ENCODE measurements at places on chromosomes 12 and 14.

GRCh38 chr12:94663702-94664101, 13.3 kb upstream of the TMCC3 start:
- DNase-seq = no peak

DNA sequence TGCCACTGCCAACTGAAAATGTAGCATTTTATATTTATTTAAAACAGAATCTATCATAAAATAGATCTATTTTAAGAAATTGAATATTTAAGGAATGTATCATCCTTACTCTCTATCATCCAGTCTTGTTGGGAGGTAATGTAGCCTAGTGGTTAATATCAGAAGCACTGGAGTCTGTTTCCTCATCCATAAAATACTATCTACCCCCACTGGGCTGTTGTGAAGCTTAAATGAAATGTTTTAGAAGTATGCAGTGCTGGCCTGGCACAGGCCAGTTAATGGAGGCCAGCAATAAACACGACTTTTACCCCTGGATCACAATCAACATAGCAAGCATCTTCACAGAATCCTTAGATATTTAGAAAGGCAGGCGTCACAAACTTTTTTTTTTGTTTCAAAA, 188.0 kb downstream of the CAND1 start:
- no peak for DNase-seq

GRCh38 chr12:64724201-64724745, 34.9 kb downstream of the GNS start:
- no peak for DNase-seq

DNA sequence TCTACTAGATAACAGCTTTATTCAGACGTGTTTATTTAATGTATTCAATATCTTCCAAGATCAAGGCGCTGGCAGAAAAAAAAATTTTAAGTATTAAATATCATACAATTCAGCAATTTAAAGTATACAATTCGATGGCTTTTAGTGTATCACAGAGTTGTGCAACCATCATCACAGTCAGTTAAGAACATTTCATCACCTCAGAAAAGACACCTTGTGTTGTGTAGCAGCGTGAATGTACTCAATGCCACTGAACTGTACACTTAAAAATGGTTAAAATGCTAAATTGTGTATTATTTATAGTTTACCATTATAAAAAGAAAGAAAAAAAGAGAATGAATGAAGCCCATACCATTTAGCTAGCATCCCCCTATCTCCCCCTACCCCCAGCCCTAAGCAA, 96.4 kb downstream of the RIN3 start:
- no peak for DNase-seq

GRCh38 chr12:111869671-111870070, 27.6 kb downstream of the MAPKAPK5 start:
- DNase-seq = no peak

DNA sequence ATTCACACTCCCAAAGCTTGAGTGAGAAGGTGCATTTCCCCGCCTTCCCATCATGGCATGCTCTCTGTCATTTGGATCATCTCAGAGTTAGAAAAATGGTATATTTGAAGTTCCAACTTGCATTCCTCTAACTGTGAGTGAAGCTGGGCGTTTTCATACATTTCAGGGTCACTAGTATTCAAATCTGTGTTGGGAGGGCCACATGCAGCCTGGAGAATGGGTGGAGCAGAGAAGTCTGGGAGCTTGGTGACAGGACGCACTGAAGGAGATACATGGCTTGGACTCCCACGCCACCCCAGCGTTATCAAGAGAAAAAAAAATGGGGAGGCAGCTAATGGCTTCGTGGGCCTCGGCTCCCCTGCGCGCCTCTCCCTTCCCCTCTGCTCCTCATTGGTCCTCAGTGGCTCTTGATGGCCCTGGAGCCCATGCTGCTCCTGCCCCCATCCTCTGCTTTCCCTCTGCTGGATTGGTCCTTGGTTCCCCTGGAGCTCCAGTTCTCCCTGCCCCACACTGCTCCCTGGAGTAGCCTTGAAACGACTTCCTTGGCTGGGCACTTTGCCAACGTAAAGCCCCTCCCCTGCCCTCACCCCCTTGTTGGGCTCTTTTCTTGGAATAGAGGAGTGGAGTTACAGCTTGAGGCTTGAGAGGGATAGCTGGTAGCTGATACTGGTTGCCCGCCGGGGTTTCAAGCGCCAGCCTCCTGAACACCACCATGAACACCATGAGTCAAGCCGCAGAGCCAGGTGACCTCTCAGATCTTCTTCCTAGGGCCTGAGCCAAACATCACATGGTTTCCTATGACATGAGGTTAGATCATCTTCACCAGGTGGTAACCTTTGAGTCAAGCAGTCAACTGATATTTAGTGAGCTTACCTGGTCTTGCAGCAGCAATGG, 139.6 kb downstream of the PRKCH start:
- no peak for DNase-seq

DNA sequence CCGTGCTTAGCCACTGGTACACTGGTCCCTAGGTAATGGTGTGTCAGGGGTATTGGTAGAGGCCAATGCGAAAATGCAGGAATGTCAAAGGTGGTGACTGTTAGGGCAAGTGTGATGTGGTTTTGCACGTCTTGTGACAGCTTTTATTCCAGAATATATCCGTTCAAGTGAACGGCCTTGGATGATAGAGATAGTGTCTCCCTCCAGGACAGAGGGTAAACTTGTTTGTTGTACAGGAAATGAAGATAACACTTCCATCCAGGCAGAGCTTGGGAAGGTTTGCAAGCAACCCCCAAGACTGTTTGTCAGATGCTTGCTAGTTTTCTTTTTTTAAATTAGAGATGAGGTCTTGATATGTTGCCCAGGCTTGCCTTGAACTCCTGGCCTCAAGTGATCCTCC, 84.2 kb downstream of the DNAH10 start:
- no peak for DNase-seq

DNA sequence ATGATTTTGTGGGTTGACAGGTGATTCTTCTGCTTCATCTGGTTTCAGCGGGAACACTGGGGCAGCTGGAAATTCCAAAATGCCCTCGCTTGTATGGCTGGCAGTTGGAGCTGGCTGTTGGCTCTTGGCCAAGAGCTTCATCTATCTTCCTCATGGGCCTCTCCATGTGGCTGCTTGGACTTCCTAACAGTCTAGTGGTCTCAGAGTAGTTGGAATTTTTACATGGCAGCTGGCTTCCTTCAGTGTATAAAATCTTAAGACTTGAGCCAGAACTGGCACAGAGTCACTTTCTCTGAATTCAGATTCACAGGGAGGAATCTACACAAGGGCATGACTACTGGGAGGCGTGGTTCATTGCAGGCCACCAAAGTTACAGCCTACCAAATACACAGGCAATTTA, 204.9 kb upstream of the RMST start:
- no peak for DNase-seq

- DNase-seq = no peak
Measured at GRCh38 chr14:76274324-76274723, 101.6 kb upstream of the ESRRB start.

DNA sequence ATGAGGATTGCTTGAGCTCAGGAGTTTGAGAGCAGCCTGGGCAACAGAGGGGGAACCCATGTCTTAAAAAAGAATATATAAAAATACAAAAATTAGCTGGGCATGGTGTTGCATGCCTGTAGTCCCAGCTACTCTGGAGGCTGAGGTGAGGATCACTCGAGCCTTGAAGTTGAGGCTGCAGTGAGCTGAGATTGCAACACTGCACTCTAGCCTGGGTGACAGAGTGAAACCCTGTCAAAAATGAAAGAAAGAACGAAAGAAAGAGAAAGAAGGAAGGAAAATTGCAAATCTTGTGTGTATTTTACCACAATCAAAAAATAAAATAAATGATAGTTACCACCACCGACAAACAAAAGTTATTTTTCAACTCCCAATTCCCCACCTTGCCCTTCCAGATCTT, 45.3 kb downstream of the SPRING1 start:
- DNase-seq = no peak

- no peak for DNase-seq
Measured at GRCh38 chr14:75011356-75011994, 8.8 kb downstream of the EIF2B2 start.

- no peak for DNase-seq
Measured at GRCh38 chr12:129665414-129665813, 238.4 kb downstream of the TMEM132D start.

DNA sequence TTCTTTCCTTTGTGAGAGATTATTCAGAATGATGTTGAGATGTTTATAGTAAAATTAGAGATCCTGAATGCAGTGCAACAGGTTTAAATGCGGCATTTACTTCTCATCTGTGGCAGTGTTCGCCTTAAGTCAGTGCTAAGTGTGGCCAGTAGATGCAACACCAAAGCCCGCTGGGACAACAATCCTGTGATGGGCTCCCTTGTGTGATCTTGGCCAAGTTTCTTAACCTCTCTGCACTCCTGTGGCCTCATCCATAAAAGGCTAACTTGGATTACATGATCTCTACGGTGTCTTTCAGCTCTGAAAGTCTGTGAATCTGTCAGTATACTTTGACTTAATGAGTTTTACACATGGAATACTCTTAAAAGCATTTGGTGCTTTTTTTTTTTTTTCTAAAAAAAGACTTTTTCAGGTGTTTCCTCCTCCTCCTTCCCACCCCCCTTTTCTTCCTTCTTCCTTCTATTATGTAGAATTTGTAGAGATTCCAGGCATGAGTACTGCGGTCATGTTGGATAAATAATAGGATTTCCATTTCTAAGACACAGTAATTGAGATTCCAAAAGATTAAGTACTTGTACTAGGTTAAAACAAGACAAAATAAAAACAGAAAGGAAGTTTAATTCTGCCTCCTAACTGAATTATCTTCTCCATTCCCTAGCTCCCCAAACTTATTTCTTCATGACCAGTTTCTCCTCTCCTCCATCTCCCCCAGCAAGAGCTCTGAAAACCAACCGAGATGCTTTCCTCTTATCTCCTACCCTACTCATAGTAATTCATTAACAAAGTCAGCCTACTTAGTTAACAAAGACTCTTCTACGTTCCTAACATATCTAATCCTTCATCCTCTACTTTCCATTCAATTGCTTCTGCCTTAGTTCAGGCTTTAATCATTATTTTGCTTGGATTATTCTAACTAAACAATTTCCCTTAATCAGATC, 42.2 kb upstream of the NAV3 start:
- DNase-seq = no peak

GRCh38 chr12:80710727-80711449, 3.5 kb downstream of the MYF6 start:
- no peak for DNase-seq

- no peak for DNase-seq
Measured at GRCh38 chr12:54306925-54307741, 6.3 kb upstream of the NFE2 start.

- peak; percentile 87 for DNase-seq
Measured at GRCh38 chr14:92692822-92693226, 55.6 kb downstream of the LGMN start.

- DNase-seq = no peak
Measured at GRCh38 chr12:68963856-68964745, 31.1 kb upstream of the CPM start.

GRCh38 chr12:30902001-30902400, 24.5 kb upstream of the TSPAN11 start:
- DNase-seq = no peak

DNA sequence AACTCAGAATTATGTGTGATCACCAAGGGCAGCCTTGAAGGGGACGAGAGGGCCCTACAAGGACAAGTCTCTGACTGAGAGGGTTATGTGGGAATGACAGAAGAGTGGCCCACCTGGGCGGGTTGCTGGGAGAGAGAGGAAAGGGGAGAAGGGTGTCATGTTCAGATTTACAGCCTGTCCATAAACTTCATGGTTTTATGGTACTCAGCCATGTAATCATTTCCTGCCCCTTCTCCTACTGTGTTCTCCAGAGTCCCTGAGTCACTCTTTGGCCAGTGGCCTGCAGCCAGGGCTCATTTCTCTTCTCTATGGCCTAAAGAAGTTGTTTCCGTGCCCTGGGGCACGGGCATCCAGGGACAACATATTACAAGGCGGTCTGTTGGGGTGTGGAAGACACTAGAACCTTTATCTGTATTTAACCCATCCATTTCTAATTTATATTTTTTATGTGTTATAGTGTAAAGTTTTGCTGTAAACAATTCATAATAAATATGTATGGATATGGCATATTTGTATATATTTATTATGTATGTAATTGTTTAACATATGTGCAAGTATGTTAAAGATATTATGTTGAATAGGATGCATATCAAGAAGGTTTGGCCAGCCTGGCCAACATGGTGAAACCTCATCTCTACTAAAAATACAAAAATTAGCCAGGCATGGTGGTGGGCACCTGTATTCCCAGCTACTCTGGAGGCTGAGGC, 26.9 kb downstream of the DDX47 start:
- DNase-seq = no peak

DNA sequence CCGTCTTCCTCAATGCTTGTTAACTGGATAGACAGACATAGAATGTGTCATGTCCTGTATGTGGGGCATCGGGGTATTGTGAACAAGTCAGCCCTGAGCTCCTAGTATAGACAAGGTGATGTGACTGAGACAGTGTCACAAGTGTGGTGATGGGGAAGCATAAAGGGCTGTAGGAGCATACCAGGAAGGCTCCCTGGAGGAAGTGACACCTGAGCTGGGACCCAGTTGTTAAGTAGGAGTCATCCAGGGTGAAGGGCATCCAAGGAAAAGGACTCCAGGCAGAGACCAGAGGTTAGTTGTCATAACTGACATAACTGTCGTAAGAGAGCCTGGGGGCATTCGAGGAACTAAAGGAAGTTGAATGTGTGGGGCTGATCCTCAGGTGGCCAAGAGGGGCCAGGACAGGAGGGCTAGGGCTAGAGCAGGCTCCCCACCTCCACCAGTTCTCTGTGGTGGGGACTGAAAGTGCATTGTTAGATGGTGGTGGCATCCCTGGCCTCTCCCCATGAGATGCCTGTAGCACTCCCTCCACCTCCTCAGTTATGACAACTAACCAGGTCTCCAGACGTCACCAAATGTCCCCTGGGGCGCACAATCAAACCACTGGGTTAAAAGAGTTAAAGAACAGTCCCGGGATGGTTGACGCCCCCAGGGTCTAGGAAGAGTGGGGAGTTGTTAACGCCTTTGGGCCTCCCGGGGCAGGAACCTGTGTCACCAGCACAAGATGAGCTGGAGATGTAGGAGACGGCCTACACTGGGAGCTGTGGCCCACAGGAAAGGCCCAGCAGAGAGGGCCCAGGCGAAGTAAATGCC, 2.4 kb downstream of the FICD start:
- DNase-seq = no peak

DNA sequence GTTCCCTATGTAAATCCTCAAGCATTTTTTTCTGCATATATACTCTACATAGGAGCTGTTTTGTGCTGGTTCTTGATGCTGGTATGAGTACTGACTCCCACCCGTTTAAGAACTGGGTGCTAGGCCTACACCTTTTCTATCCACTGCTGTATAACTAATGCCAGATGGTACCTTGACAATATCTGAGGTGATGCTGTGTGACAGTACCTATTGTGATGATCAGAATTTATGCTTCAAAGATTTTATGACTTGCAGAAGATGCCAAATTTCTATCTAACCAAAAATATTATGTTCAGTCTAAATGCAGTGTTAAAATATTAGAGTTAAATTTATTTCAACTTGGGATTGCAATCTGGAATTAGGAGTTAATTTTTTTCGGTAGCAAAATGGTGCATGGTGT, 272.3 kb upstream of the NOVA1 start:
- no peak for DNase-seq

- DNase-seq = no peak
Measured at GRCh38 chr14:63899953-63900352, 47.1 kb downstream of the SYNE2 start.
